ENCODE measurements at places on chromosomes 2 and 18.

DNA sequence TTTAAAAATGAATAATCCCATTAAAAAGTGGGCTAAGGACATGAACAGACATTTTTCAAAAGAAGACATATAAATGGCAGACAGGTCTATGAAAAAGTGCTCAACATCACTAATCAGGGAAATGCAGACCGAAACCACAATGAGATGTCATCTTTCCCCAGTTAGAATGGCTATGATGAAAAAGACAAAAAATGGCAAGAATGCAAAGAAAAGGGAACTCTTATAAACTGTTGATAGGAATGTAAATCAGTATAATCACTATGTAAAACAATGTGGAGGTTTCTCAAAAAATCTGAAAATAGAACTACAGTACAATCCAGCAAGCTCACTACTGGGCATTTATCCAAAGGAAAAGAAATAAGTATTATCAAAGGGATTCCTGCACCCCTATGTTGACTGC lies 169.2 kb downstream of the METTL4 start:
- no peak for DNase-seq

DNA sequence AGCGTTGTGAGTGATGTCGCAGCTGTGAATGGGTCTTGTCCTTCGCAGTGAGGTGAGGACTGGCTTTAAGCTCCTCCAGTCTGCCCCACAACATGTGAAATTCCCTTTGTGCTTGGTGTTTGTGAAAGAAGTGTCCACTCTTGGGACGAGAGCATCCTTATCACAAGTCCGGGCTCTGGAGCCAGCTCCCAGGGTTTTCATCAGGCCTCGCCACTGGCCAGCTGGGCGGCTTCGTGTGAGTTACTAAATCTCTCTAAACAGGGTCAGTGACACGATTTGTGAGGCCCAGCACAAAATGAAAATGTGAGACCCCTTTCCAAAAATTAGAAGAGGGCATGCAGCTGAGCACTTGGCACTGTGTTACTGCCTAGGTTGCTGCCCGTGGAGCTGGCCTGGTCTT lies 115.9 kb downstream of the VAPA start:
- DNase-seq: no peak

- DNase-seq: no peak
Measured at GRCh38 chr2:230777721-230778120, 65.1 kb downstream of the CAB39 start.

GRCh38 chr2:165874445-165875039 lies 79.0 kb downstream of the TTC21B start:
- DNase-seq: no peak

GRCh38 chr2:20618886-20619521 lies 31.9 kb downstream of the HS1BP3 start:
- DNase-seq: no peak

GRCh38 chr2:11658208-11659114 lies 11.5 kb downstream of the NTSR2 start:
- no peak for DNase-seq
